ENCODE measurements at places on chromosomes 5 and 9. TPM values are rescaled to one million over a fixed set of nuclear protein-coding genes. Genes with fewer than 3 reads are reported as not detected.

The PCDHGB4 gene
- 6.9 TPM for polyA plus RNA-seq

The EGFL7 gene
- polyA plus RNA-seq = 1,605 TPM

The CRB2 gene
- polyA plus RNA-seq = not detected

The TAF11L3 gene
- polyA plus RNA-seq = not detected

The RAB24 gene
- polyA plus RNA-seq = 44.0 TPM

GRCh38 chr5:14735944-14736343 lies 71.4 kb downstream of the OTULIN start:
- DNase-seq = no peak

DNA sequence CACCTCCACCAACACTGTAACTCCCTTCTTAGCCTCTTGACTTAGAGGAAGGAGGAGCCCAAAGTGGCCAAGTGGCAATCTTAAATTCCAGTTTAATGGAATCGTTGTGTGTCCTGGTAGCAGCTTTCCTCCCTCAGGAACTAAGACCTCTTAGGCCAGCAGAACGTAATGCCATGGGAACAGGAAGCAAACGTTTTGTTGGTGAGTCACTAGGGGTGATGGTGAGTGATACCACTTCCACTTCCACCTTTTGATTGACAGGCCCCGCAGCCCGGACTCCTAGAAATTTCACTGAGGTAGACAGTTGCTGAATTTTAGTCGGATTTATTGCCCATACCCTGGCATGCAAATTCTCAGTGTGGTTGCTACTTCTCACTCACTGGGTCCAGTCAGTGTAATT lies 94.2 kb upstream of the FBN2 start:
- peak; percentile 57 for DNase-seq

DNA sequence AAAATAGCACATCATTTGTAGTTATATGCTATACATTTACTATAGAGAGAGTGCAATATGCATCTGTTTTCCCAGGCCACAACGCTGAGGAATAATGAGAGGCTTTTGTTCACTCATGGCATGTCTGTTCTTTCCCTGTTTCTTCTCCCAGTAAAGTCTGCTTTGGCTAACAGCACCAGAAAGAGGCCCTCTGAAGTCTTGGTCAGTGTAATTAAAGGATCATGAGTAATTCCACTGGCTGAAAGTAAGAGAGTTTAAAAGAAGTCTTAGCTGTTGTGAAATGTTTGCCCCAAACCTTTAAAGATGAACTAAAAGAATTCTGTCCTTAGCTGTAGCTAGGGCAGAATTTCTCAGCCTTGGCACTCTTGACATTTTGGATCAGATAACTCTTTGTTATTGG lies 228.8 kb downstream of the TLE4 start:
- no peak for DNase-seq

GRCh38 chr5:122462486-122462885 lies 150.4 kb downstream of the SNCAIP start:
- no peak for DNase-seq

DNA sequence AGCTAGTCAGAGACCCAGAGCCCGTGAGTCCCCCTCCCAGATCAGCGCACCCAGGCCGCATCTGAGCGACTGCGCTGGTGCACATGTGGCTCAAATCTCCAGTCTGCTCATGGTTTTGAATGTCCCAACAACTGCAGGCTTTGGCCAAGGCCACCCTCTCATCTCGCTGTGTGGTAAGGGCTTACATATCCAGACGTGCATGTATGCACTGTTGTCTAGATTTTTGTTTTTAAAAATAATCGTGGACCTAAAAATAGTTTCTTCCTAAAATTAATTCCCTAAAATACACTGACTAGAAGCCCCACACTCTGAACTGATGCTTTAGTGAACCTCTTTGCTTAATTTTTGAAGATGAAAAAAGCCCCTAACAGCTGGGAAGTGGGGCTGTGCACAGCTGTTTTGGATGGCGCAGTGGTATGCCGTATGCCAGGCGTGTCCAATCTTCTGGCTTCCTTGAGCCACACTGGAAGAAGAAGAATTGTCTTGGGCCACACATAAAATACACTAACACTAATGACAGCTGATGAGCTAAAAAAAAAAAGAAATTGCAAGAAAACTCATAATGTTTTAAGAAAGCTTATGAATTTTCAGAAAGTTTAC lies 143.0 kb upstream of the LHFPL2 start:
- no peak for DNase-seq

DNA sequence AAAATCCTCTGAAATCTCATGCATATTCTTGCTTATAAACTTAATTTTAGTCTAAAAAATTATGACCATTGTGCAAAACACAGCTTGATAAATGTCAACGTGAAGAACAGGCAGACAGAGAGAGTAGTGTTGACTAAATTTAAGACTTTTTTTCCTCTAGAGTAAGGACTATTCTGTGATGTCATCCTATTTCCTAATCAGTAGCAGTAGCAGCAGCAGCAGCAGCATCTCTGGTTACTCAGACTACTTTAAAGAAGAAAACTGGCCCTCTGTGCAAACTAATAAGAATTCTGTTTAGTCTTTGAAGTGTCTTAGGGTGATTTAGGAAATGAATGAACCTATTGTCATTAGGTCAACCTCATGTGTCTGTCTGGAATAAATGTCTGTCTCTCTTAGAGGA lies 403.0 kb downstream of the HINT1 start:
- no peak for DNase-seq

DNA sequence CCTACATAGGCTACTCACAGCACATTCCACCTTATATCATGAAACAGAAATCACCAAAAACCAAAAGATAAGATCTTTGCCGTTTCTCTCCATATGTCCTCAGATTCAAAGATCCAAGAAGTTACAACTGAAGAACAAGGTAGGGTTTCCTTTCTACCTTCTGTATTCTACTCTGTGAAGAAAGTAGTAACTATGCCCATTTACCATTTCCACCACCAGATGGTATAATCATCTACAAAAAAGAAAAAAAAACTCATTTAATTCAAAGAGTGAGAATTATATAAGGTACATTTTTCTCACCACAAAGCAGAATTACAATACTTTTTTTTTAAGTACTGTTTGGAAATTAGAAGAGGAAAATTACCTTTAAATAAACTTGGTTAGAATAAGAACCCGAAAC lies 172.6 kb upstream of the PTGER4 start:
- DNase-seq = no peak

DNA sequence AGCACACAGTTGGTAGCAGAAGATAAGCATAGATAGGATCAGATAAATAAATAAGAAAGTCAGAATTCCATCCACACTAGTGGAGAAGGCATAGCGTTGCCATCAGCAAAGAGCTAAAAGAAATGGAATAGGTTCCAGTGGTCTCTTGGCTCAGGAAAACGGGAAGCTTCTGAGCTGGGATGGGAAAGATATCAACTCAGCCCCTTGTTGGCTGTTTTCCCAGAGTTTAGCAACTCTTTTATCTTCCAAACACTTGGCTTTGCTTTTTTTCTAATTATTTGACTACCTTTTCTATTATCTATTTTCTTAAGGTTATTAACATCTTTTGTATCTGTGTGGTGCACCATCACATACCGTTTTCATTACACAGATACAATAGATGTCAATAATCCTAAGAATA lies 445.7 kb upstream of the TRPC7 start:
- peak; percentile 10 for DNase-seq

GRCh38 chr5:54390015-54390414 lies 65.5 kb upstream of the HSPB3 start:
- peak; percentile 15 for DNase-seq

- DNase-seq = no peak
These were observed 78.0 kb upstream of the TNC start for GRCh38 chr9:115195912-115196311.

- DNase-seq = no peak
These were observed 594.1 kb upstream of the FTMT start for GRCh38 chr5:121257621-121258020.

DNA sequence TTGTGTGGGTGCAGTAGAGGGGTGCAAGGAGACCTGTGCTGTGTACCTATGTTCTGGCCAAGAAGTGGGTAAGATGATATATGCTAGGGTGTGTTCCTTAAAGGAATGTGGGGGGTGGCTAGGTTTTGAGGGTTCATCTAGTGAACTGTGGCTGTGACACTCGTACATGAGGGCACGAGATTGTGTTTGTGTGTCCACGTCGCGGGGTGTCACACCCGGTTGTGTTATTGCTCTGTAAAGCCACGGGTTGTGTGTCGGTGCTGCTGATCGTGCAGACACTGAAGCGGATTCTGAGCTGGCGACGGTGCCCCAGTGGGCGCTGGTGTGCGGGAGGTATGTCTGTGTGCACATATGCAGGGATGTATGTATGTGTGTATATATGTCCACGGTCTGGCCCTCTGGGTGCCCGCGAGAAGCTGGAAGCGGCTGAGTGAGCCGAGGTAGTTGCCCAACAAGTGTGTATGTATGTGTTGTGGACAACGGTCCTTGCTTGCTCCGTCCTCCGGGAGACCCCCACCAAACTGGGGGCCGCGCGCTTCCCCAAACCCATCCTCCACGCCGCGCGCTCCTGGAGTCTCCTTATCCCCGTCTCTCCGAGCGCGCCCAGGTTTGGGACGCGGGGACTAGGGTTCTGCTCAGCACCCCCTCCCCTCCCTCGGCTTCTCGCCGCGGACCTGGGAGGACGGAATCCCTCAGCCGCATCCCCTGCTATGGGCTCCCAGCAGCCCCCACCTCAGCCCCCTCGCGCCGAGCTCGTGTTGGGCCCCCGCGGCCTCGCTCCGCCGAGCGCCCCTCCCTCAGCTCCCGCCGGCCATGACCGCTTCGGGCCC lies 639 bp downstream of the PCDH1 start:
- peak; percentile 59 for DNase-seq

DNA sequence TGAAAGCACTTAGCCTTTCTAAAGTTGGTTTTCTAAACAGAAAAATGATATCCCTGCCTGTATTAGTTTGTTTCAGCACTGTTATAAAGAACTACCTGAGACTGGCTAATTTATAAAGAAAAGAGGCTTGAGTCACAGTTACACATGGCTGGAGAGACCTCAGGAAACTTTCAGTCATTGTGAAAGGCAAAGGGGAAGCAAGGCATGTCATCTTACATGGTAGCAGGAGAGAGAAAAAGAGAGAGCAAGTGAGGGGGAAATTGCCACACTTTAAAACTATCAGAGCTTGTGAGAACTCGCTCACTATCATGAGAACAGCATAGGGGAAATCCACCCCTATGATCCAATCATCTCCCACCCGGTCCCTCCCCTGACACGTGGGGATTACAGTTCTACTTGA lies 64.9 kb downstream of the FAM170A start:
- no peak for DNase-seq

DNA sequence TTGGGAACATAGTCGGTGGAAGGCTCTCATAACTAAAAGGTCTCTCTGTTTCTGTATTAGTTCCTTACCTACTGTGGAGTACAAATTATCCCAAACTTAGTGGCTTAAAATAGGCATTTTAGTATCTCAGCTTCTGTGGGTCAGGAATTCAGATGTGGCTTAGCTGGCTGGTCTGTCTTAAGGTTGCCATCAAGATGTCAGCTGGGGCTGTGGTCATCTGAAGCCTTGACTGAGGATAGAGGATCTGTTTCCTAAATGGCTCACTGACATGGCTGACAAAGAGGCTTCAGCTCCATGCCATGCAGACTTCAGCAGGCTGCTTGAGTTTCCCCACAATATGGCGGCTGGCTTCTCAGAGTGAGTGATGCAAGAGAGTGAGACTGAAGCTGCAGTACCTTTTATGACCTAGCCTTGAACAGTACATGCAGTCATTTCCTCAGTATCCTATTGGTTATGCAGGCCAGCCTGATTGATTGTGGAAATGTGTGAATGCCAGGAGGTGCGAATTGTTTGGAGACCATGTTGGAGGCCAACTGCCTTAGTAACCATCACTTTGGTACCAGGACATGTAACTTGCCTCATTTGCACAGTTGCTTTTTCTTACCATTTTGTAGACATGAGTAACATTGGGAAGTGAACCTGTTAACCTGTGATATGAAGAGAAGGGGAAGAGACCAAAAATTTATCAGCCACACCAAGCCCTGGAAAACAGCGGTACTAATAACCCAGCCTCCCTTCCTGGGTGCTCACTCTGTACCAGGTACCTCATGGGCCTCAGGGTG lies 152.8 kb upstream of the IER5L start:
- DNase-seq = no peak

GRCh38 chr9:124309667-124310084 lies 51.9 kb downstream of the NEK6 start:
- DNase-seq = peak; percentile 97

DNA sequence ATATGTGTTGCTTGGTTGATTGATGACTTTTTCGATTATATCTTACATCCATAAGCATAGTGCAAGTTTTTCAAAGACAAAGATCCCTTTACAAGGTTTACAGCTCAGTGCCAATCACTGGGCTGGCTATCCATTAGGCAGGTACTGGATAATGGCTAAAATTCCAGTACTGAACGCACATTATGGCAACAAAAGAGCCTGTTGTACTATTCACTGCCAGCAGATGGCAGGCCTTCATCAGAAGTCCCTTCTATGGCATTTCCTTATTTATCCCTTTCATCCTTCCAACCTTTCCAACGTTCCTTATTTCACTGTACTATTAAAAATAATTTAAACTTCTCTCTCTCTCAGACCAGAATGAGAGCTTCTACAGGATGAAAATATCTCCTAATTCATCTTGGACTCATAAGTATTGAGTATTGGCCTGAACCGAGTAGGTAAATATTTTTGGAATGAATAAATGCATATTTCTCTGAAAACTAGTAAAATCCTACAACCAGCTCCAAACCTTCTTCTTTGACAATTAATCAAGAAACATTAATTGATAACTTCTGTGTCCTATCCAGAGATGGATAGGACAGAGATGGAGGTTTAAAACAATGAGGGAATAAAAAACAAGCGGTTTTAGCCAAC lies 6.7 kb upstream of the WNT8A start:
- peak; percentile 68 for DNase-seq

DNA sequence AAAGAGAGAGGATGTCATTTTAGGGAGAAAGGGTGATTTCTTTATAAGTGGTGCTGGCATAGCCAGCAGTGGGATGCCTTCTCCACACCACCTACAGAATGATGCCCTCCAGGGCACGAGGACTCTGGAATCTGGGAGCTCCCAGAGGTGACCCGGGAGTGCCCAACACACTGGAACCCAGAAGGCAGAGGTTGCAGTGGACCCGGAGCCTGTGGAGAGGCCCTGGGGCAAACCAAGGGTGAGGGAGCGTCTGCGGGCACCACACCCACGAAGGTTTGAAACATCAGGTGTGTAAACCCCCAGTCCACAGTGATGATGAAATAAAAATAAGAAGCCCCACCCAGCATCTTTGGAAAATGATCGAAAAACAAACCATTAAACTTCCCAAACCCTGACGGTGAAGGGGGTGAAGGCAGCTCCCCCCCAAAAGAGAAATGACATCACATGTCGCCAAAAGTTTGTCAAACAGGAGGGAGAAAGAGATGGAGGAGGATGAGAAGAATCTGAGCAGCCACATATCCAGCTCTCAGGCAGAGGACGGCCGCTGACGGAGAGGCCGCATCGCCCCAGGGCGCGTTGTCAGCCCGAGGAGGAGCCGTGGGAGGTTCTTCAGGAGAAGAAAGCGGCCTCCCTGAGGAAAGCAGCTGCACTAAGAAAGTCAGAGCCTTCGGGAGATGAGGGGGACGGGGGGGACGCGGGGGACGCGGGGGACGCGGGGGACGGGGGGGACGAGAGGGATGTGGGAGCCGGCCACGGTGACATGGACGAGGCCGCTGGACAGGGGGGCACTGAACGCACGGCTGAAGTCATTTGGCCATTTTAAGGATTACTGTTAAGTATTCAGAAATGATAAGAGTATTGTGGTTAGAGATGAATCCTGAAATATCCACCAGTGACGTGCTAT lies 43.1 kb upstream of the NSMF start:
- DNase-seq = no peak

GRCh38 chr9:90325913-90326653 lies 316.5 kb downstream of the DIRAS2 start:
- DNase-seq = no peak

GRCh38 chr9:126320158-126320922 lies 6.3 kb upstream of the MVB12B start:
- DNase-seq = no peak
